ENCODE measurements at places on chromosomes 4 and X.

GRCh38 chr4:12724510-12724909 is 759.6 kb downstream of the RAB28 start:
- no peak for DNase-seq

- DNase-seq = peak; percentile 36
Observed at GRCh38 chr4:168153596-168154440, 61.5 kb downstream of the ANXA10 start.

DNA sequence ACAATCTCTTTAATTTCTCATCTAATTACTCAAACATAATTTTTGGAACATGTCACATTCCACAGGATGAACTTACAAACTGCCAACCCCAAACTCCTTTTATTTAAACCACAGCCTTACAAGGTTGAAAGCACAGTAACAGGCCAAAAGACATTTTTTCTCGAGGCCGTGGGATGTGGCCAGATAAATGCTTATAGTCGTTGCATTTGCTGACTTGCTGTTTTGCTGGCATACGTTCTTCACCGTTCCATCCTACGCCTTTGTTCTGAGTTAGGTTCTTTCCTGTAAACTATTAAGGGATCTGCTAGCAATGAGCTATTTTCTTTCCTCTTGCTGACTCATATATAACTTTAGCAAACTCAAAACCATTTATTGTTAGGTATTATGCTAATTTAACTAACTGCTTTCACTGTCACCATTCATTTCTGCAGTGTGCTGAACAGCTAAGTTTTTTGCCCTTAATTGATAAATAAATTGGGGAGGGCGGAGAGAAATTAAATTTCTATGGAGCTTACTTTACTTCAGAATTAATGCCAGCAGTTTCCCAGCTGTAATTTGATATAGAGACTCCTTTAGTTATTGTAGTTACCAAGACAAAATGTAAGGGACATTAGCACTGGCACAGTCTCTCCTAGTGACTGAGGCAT is 135.1 kb upstream of the PACRGL start:
- DNase-seq = no peak

- no peak for DNase-seq
Observed at GRCh38 chr4:124288706-124289486, 423.6 kb downstream of the ANKRD50 start.

All from activated CD8-positive, alpha-beta memory T cell treated with anti-CD3 and anti-CD28 coated beads for 1 hour (primary cell).